ENCODE measurements at places on chromosomes 2 and 18.

DNA sequence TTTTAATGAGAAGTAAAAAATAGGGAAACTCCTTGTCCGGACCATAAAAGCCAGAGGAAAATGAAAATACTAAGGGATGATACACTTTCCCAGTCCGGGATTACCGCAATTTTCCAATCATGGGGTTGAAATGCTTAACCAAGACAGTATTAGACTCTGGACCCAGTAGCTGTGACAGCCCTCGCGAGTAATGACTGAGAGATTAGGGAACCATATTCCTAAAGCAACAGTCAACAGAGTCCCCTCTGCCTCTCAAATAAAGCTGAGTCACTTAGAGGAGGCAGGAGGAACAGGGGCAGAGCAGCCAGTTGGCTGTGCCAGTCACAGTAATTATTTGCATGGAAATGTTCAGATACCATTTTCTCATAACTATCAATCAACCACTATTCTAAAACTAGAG lies 34.8 kb downstream of the GPATCH11 start:
- no peak for DNase-seq

DNA sequence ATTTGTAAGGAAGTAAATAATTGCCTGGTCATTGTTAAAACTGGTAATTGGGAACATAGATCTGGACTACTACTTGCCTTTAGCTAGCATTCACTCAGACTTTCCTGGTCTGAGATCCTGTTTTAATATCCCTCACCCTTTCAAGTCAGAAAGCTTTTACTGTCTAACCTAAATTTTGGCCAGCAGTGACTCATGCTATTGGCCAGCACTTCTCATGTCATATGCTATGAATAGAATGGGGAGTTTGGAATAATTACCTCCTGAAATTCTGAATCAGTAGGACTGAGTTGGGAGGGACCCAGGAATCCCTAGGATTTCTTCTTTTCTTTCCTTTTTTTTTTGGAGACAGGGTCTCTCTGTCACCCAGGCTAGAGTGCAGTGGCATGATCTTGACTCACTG lies 19.3 kb downstream of the STK36 start:
- DNase-seq, result no peak

GRCh38 chr2:88813612-88814011 lies 122.1 kb downstream of the RPIA start:
- DNase-seq, result no peak

DNA sequence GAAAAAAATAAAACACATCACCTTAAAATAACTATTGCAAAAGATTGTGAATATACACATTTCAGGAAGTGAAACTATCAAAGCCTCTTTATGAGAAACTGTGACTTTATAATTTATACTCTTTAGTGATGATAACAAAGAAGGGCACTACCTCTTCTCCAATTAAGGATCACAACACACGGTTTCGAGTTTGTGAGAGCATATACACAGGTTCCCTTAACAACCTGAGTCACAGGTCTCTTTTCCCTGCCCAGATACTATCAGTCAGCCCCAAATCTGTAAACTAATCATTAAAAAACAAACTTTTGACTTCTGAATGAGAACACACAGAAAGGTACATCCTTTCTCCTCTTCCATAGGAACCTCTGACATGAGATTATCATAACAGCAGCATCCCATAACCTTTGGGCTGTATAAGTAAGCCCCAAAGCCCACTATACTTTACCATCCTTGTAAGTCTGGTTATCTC lies 44.9 kb downstream of the PTPN2 start:
- DNase-seq, result peak; percentile 12

- DNase-seq, result no peak
Observed at GRCh38 chr2:36701391-36701795, 4.9 kb downstream of the VIT start.

DNA sequence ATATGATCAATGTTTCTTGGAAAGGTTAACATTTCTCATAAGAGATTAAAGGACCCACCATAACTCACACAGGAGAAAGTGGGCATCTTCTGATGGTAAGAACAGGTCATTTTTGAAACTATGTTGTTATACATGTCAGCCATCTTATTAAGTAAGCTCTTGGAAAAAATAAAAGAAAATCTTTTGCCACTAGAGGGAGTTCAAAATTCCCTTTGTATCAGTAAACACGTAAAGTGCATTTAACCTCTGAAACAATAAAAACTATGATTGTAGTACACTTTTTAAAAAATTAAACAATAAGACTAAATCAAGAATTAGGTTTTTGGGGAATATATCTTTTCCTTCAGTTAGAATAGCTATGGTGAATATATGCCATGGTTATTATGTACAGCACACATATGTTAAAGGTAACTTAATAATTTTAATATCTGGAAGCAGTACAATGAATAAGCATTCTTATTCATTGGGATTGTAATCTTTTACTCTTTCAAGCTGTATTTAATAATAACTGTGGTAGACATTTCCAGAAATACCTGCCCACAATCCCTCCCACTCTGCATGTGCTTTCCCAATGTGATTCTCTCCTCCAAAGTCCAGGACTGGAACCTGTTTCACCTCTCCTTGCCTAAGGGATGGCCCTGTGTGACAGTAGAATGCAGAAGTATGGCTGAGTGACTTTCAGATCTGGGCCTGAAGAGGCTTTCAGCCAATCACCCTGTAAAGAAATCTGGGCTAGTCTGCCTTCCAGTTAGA lies 64.2 kb downstream of the RBMS1 start:
- DNase-seq, result no peak

DNA sequence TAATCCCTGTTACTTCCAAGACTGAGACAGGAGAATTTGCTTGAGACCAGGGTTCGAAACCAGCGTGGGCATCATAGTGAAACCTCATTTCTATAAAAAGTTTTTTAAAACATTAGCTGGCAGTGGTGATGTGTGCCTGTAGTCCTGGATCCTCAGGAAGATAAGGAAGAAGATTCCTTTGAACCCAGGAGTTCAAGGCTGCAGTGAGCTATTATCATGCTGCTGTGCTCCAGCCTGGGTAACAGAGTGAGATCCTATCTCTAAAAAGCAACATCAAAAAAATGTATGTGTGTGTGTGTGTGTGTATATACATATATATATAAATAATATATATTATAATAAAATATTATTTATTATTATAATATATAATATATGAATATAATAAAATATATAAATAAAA lies 1417.6 kb upstream of the CDH2 start:
- no peak for DNase-seq

DNA sequence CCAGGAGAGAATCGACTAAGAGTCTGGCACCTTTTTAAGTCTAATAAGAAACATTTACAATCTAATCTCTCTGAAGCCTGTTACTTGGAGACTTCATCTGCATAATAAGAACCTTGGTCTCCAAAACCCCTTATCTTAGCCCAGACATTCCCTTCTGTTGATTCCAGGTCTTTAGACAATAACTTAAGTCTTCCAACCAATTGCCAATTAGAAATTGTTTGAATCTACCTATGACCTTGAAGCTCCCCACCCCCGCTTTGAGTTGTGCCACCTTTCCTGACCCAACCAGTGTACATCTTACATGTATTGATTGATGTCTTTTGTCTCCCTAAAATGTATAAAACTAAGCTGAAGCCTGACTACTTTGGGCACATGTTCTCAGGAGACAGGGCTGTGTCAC lies 49.5 kb upstream of the DTNA start:
- DNase-seq, result no peak

DNA sequence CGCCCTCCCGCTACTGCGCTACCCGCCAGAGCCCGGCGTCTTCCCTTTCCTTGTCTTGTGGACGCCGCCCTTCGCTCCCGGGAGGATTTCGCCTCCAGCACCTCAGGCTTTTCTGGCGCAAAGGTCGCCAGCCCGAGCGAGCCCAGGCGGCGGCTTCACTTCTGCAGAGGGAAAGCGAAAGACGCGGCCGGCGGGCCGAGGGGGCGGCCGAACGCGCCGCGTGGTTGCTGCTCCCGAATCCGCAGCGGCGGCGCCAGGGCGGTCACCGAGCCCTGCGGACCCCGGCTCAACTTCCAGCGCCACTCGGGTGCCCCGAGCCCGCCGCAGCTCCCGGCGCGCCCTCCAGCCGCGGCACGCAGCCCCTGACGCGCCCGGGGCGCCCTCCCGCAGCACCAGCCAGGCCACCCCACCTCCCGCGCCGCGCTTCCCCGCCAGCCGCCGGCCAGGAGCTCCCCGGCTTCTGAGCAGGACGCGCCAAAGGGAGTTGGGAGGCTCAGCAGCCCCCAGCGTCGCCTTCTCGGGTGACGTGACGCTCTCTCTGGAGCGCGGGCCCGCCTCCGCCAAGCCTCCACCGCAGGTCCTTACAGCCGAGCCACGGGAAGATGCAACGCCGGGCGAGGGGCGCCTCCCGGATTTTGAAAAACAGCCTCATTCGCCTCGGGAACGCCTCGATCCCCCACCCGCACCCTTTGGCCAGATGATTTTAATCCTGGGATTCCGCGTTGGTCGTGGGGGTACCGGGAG lies 84.9 kb upstream of the EPB41L3 start:
- no peak for DNase-seq

- no peak for DNase-seq
Observed at GRCh38 chr2:21258082-21258481, 134.3 kb downstream of the TDRD15 start.

DNA sequence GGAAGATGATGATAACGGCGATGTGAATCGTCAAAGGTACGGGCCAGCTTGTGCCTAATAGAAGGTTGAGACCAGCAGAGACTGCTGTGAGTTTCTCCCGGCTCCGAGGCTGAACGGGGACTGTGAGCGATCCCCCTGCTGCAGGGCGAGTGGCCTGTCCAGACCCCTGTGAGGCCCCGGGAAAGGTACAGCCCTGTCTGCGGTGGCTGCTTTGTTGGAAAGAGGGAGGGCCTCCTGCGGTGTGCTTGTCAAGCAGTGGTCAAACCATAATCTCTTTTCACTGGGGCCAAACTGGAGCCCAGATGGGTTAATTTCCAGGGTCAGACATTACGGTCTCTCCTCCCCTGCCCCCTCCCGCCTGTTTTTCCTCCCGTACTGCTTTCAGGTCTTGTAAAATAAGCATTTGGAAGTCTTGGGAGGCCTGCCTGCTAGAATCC lies 3.0 kb downstream of the FZD7 start:
- DNase-seq, result no peak

- no peak for DNase-seq
Observed at GRCh38 chr2:86372641-86373502, 35.4 kb upstream of the REEP1 start.

DNA sequence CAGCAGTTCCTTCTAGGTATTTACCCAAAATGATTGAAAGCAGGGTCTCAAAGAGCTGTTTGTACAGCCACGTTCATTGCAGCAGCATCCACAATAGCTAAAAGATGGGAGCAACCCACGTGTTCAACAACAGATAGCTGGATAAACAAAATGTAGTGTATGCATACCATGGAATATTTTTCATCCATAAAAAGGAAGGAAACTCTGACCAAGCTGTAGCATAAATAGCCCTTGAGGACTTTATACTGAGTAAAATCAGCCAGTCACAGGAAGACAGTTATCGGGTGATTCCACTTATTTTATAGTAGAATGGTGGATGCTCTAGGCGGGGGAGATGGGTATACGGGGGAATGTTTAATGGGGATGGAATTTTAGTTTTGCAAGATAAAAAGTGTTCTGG lies 7.5 kb downstream of the TRAPPC12 start:
- DNase-seq, result no peak

DNA sequence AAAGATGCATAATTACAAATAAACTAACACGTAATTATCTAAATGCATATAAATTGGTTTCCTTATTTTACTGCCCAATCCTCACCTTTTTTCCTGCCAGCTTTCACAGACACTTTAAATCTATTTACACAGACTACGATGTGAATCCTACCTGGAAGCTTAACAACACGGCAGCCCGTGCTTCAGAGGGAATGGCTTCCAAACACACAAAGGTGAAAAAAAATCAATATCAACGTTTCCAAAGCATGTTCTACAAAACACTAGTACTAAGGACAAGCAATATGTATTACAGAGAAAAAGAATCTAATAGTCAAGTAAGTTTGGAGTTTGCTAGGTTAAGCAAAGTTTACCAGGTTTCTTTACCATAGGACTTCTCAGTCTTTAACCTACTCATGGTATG lies 4.4 kb downstream of the MAP4K3 start:
- DNase-seq, result no peak

GRCh38 chr18:36211612-36212065 lies 24.3 kb downstream of the MOCOS start:
- DNase-seq, result no peak

GRCh38 chr2:134527381-134527780 lies 191.4 kb downstream of the TMEM163 start:
- no peak for DNase-seq

DNA sequence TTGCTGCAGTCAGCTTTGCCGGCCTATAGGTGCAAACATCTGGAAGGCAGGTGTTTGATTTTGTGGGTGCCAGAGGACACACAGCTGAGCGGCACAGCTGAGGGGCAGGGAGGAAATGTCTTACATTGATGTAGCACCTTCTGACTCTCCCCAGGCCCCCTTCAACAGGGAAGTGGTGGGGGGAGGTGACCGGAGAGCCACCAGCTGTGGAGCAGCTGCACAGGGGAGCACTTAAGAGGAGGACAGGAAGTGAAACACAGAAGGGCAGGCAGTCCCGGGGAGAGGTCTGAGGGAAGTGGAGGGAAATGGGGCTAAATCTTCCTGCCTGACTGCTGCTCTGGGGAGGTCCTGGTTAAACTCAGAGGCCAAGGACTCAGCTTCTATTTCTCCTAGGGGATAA lies 409.1 kb downstream of the TNS1 start:
- DNase-seq, result no peak

DNA sequence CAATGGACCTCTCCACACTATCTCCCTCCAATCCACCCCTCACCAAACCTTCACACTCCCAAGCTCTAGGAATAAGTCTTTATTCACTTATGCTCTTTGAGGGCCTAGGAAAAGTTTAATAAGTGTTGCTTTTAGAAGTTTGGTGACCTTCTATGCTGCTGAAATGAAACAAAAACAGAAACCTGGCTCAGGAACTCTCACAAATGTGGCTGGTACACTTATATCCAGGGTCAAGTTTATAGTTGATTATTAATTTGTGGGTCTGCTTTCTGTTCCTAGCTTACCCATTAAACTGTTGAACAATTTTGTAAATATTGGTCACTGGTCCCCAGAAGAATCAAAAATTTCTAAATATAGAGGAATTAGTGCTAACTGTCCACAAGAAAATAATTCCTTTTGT lies 14.2 kb upstream of the ANKRD44 start:
- no peak for DNase-seq

DNA sequence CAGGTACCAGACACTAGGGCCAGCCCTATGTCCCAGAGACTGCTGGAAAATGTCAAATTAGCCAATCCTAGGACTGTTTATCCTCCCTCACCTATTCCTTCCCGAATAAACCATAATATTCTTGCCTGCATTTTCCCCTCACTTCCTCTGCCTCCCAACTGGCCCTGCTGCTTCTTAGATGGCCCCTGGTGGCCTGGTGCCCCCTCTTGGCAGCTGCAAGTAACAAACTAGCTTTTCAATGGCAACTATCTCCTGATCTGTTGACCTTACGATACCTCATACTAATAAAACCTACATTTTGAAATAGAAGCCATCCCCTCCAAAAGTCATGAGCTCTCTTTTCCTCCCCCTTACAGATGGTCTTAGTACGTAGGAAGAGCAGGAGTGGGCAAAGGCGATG lies 132.0 kb downstream of the ALPK2 start:
- DNase-seq, result no peak

DNA sequence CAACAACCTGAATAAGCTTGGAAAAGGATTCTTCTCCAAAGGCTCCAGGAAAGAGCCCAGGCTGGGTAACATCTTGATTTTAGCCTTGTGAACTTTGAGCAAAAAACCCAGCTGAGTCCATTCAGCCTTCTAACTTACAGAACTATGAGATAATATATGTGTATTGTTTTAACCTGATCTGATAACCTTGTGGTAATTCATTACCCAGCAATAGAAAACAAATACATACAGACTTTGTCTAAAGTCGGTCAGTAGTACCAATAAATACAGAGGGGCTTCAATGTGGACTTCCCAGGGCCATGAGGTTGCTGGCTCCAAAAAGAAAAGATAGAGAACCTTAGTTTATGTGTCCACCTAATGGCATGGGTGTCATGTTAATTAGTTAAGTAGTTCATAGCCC lies 191.8 kb downstream of the KCNH7 start:
- no peak for DNase-seq
